ENCODE measurements at places on chromosomes 5 and 9.

DNA sequence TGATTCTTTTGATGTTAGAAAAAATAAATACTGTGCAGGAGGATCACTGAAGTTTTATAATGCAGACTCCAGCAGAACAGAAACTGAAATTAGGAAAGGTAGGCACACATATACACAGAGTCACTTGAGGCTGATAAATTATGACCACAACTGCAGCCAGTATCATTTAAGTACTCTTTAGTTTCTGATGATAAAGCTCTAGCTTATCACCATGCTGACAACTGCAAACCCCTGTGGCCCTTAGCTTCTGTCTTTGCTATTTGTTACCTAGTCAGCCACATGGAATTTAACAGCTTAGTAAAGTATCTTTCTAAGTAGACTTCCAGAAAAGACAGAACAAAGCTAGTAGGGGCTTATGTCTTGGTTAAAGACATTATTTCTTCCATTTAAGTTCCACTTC is 734.8 kb upstream of the CDH6 start:
- no peak overlapping the region for H3K4me3 ChIP-seq
- H3K27ac ChIP-seq = no peak overlapping the region
- DNase-seq = no peak
- no peaks in the 10 kb centered on the region for H3K36me3 ChIP-seq
- H3K4me1 ChIP-seq = no peaks in the 10 kb centered on the region

- no peak overlapping the region for H3K4me3 ChIP-seq
- H3K36me3 ChIP-seq = peaks cover 8% of the 10 kb centered on the region
- H3K27ac ChIP-seq = no peak overlapping the region
- H3K27me3 ChIP-seq = no peaks in the 10 kb centered on the region
Measured at GRCh38 chr9:6959270-6960000, 201.7 kb downstream of the KDM4C start.

GRCh38 chr5:147234239-147234824 is 494 bp upstream of the STK32A start:
- H3K4me1 ChIP-seq = peaks cover 17% of the 10 kb centered on the region
- H3K4me3 ChIP-seq = peak overlapping the region; percentile 62
- peaks cover 19% of the 10 kb centered on the region for H3K27me3 ChIP-seq
- H3K36me3 ChIP-seq = no peaks in the 10 kb centered on the region

GRCh38 chr9:79562749-79563386 is 8.9 kb upstream of the TLE4 start:
- no peak overlapping the region for H3K27ac ChIP-seq
- no peak overlapping the region for H3K4me3 ChIP-seq
- no peaks in the 10 kb centered on the region for H3K27me3 ChIP-seq
- H3K36me3 ChIP-seq = no peaks in the 10 kb centered on the region
- no peak for DNase-seq

DNA sequence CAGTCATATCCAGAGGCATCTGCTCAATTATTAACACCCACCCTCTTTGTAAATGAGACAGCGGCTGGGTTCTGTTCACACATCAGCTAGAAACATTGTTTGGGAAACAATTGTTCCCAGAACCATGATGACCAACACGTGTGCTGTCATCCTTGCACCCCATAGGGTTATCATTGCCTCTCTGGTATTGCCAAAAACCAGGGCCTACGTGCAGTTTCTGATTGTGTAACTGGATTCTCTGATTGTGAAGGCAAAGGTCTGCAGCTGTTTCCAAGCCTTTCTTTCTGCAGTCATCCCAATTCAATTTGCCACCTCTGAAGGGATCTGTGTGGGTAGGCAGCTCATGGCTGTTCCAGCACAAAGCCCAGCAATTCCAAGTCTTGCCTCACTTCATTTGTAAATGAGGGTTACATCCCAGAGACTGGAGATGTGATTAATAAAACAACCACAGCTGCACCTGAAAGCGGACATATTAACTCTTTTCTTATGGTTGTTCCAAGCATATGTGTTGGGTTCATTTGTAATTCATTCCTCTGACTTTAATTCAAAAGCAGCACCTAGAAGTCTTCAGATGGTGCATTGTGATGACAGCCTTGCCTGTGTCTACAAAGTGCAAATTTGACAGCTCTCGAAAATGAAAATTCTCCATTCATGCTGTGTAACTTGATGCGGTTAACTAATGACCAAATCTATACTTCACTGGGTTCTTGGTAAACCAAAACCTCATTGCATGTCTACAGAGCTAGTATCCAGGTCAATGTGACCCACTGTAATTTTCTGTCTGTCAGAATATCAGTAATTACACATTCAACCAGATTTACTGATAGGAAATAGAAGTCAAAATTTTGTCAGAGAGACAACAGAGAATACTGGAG is 66.6 kb downstream of the YIPF5 start:
- no peak for DNase-seq
- H3K4me1 ChIP-seq = no peaks in the 10 kb centered on the region
- H3K27me3 ChIP-seq = no peaks in the 10 kb centered on the region
- no peak overlapping the region for H3K27ac ChIP-seq
- no peak overlapping the region for H3K4me3 ChIP-seq
